ENCODE measurements at places on chromosomes 1 and 21. TPM values are rescaled to one million over a fixed set of nuclear protein-coding genes. Genes with fewer than 3 reads are reported as not detected.

DNA sequence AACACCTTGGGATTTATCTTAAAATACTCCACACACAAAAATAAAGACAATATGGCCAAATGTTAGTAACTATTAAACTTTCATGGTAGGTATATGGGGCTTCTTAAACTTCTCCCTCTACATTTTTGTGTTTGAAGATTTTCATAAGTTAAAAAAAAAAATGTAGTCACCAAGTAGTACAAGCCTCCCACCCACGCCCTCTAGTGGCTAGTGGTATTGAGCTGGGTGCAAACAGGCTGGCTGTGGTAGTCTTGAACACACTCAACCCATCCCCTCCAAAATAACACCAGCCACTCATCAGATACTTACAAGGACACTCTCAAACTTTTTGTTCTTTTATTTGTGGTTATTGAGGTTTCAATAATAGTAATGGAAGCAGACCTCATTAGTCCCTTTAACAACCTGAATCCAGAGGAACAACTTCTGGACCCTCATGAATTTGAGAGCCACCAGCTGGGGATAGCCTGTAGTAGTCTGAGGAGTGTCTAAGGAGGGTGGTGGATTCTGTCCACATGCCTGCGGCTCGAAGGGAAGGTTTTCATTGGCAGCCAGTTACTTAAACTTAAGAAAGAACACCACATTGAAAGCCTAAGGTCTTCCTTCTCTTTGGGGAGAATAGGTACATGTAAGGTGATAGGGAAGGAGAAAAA is 15.6 kb downstream of the RD3 start:
- H3K4me1 ChIP-seq: no peaks in the 10 kb centered on the region
- no peak overlapping the region for H3K27ac ChIP-seq
- DNase-seq: peak; percentile 20
- H3K4me3 ChIP-seq: no peak overlapping the region
- H3K27me3 ChIP-seq: peaks cover 1% of the 10 kb centered on the region
- no peaks in the 10 kb centered on the region for H3K36me3 ChIP-seq

GRCh38 chr1:248757784-248758195 is 2.2 kb upstream of the LYPD8 start:
- H3K4me3 ChIP-seq: no peak overlapping the region
- H3K4me1 ChIP-seq: no peaks in the 10 kb centered on the region
- no peak overlapping the region for H3K27ac ChIP-seq
- DNase-seq: no peak
- no peaks in the 10 kb centered on the region for H3K36me3 ChIP-seq

- no peaks in the 10 kb centered on the region for H3K27me3 ChIP-seq
- peaks cover 20% of the 10 kb centered on the region for H3K36me3 ChIP-seq
- H3K27ac ChIP-seq: no peak overlapping the region
- H3K4me1 ChIP-seq: peaks cover 14% of the 10 kb centered on the region
Observed at GRCh38 chr1:226719596-226720387, 19.3 kb downstream of the ITPKB start.

- no peak overlapping the region for H3K27ac ChIP-seq
- H3K36me3 ChIP-seq: no peaks in the 10 kb centered on the region
- no peak overlapping the region for H3K4me3 ChIP-seq
- no peaks in the 10 kb centered on the region for H3K4me1 ChIP-seq
- no peak for DNase-seq
Observed at GRCh38 chr1:167489571-167490340, 28.6 kb downstream of the CD247 start.

DNA sequence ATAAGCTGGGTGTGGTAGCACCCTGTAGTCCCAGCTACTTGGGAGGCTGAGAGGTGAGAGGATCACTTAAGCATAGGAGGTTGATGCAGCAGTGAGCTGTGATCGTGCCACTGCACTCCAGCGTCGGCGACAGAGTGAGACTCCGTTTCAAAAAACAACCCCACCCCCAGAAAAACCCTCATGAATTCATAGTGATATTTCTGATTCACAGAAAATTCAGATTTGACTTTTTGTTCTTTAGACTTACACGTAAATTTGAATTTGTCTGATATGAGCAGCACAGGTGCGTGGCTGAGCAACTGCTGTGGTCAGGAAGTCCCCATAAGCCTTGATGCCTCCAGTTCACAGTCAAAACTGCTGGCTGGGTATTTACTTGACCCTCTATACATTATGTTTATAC is 10.0 kb upstream of the MORC3 start:
- H3K4me3 ChIP-seq: no peak overlapping the region
- H3K27ac ChIP-seq: no peak overlapping the region
- no peaks in the 10 kb centered on the region for H3K27me3 ChIP-seq

Gene CD244
- 0.35 TPM for total RNA-seq

DNA sequence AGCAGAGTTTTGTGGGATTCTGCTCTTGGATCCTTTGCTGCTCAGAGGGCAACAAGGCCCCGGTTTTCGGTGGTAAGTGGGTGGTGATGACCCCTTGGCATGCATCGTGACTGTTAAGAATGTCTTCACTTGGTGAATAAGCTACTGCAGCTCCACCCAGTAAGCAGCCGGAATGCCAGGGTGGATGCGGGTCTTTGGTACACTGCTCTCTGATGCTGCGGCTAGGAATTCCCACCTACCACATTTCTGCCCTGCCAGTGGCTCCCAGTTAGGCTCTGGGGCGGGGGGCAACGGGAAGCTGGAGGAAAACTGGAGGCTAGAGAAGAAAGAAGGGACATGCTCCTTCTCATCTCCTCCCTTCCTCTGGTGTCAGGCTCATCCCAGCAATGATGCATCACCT is 180.4 kb upstream of the GALNT2 start:
- no peak overlapping the region for H3K4me3 ChIP-seq
- peaks cover 4% of the 10 kb centered on the region for H3K27me3 ChIP-seq
- H3K4me1 ChIP-seq: no peaks in the 10 kb centered on the region
- H3K36me3 ChIP-seq: no peaks in the 10 kb centered on the region

Gene HSPB7
- total RNA-seq: 0.21 TPM

Gene RIMS3
- total RNA-seq: 0.74 TPM

- H3K27ac ChIP-seq: no peak overlapping the region
- no peak overlapping the region for H3K4me3 ChIP-seq
- H3K36me3 ChIP-seq: no peaks in the 10 kb centered on the region
- no peaks in the 10 kb centered on the region for H3K4me1 ChIP-seq
- peaks cover 3% of the 10 kb centered on the region for H3K27me3 ChIP-seq
Observed at GRCh38 chr1:223631956-223632355, 33.5 kb downstream of the CAPN8 start.

Gene ADCY10
- not detected for total RNA-seq

- no peak overlapping the region for H3K4me3 ChIP-seq
- no peak for DNase-seq
- no peaks in the 10 kb centered on the region for H3K27me3 ChIP-seq
- peaks cover 20% of the 10 kb centered on the region for H3K4me1 ChIP-seq
- H3K36me3 ChIP-seq: peaks cover 15% of the 10 kb centered on the region
Observed at GRCh38 chr1:33338440-33339211, 17.7 kb upstream of the A3GALT2 start.

DNA sequence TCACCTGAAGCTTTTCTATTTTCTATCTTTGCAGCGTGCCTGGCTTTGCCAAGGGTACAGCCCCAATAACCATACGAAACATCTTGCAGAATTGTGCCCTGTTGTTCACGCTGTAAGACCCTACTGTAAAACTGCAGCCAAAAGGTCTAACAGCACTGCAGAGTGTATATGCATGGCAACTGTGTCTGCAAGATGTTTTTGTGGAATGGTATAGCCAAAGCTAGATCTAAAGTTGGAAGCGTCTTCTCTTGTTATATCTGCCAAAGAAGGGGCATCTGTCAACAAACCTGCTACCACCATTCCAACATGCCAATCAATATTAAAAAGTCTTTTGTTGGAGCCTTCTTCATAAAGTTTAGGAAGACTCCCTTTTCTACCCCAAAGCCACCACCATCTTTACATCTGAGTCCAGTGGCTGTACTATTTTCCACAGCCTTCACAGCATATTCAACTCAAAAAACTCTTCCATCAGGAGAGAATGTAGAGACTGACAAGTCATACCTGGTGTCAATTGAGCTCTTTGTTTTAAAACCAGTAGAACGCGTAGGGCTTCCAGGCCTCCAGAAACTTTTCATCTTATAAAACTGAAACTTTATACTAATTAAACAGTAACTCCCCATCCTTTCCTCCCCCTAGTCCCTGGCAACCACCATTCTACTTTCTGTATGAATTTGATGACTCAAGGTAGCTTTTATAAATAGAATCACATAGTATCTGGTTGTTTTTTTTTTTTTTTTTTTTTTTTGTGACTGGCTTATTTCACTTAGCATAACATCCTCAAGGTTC is 40.0 kb downstream of the ZSCAN20 start:
- H3K4me3 ChIP-seq: no peak overlapping the region
- DNase-seq: no peak
- H3K36me3 ChIP-seq: no peaks in the 10 kb centered on the region
- no peak overlapping the region for H3K27ac ChIP-seq
- no peaks in the 10 kb centered on the region for H3K27me3 ChIP-seq

Gene HHIPL2
- 0.13 TPM for total RNA-seq

DNA sequence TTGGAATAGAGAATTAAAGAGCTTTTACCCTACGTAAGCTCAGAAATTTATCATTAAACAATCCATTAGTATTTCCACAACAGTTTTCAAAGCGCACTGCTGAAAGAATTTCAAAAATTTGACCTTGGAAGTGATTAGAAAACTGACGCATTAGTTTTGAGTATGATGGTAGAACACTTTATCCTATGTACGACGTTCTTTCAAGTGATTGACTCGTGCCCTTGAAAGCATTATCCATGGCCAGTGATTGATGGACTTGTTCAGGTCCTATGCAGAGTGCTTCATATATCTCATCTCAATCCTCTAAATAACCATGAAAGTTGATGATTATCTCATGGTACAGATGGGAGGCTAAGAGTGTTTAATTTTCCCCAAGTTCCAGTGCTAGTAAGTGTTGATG is 697.2 kb downstream of the USP25 start:
- no peaks in the 10 kb centered on the region for H3K27me3 ChIP-seq
- no peaks in the 10 kb centered on the region for H3K36me3 ChIP-seq
- no peak overlapping the region for H3K4me3 ChIP-seq
- no peaks in the 10 kb centered on the region for H3K4me1 ChIP-seq
- no peak for DNase-seq

Gene PRAMEF12
- total RNA-seq: not detected

Data from GM12878 (cell line).